ENCODE measurements at places on chromosomes 4 and X. TPM values are rescaled to one million over a fixed set of nuclear protein-coding genes. Genes with fewer than 3 reads are reported as not detected.

RADX gene
- 2.3 TPM for total RNA-seq

DNA sequence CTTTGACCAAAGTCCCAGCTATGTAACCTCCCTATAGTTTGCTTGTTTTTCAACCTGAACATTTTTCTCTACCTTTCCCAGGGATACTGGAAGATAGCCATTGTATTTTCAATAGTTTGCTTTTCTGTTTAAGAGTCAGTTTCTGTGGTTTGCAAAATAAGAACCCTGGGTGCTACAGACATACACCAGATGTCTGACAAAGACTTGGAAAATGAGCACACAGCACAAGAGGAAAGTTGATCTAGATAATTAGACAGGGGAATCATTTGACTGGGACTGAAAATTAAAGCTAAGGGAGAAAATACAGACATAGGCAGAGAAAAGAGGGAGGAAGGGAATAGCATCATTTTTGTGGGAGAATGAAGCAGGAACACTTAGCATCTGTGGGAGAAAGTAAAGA is 218.3 kb upstream of the CNKSR2 start:
- DNase-seq: no peak

DNA sequence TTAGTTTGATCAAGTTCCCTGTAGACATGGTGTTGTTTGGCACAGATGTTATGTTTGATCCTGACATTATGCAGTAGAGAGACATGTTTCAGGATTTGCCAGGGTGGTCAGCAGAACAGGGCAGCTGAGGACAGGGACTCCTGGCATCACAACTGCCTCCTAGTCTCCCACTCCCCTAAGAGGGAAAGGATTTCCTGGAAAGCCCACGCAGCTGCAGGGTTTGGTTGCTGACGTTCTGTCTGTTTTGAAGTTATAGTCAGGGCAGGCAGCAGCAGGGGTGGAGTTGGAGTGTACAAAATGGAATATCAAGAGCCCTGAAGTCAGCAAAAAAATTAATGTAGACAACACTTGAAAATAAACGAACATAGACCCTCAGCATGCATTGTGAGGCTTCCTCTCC is 125.4 kb downstream of the CPE start:
- DNase-seq: no peak

DNA sequence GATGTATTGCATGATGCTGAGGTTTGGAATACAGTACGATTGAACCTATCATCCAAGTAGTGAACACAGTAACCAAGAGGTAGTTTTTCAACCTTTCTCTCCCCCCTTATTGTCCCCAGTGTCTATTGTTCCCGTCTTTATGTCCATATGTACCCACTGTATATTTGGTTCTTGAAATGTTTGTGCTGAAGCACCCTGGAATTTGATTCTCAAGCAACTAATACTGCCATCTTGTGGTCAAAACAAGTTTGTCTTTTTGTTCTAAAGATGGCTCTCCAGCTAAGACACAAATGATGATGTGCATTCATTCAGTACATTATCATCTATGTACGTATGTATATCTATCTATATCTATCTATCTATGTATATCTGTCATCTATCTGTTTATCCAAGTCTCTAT is 33.5 kb upstream of the DCX start:
- DNase-seq: no peak

DNA sequence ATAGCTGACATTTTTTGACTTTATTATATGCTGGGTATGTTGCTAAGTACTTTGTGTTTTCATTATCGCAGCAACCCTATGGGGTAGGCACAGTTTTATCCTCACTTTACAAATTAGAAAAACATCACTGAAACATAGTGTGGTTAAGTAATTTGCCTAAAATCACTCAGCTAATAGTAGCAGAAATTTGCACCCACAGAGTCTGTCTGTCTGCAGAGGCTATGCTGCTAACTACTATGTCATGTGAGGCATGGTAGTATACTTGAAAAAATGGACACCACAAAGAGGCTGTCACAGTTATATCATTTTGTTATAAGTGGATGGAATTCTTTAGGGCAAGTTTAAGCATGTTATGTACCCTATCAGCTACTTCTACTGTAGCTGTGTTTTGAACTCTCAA is 69.0 kb downstream of the STAG2 start:
- no peak for DNase-seq

Data from body of pancreas (tissue), 4 donors.